ENCODE measurements at places on chromosomes 1 and 21. TPM values are rescaled to one million over a fixed set of nuclear protein-coding genes. Genes with fewer than 3 reads are reported as not detected.

IGSF3 gene
- 20.4 TPM for total RNA-seq

MSH4 gene
- total RNA-seq: not detected

COL9A2 gene
- total RNA-seq: 0.24 TPM

RPTN gene
- total RNA-seq: 0.07 TPM

PGD gene
- total RNA-seq: 1,124 TPM

S100A5 gene
- 0.88 TPM for total RNA-seq

KMO gene
- total RNA-seq: 1.7 TPM

KPRP gene
- not detected for total RNA-seq

THEMIS2 gene
- total RNA-seq: 0.65 TPM

ATP6V1G3 gene
- total RNA-seq: not detected

NOS1AP gene
- total RNA-seq: 0.39 TPM

EEIG2 gene
- 6.4 TPM for total RNA-seq

A3GALT2 gene
- not detected for total RNA-seq

RGS8 gene
- not detected for total RNA-seq

ELAPOR1 gene
- 0.38 TPM for total RNA-seq

EIF4G3 gene
- 18.7 TPM for total RNA-seq

SERINC2 gene
- 28.7 TPM for total RNA-seq

RER1 gene
- 121 TPM for total RNA-seq

LHX8 gene
- total RNA-seq: 1.2 TPM

COL16A1 gene
- total RNA-seq: 4.5 TPM

LRRC3 gene
- 2.4 TPM for total RNA-seq

GIPC2 gene
- not detected for total RNA-seq
